ENCODE measurements at places on chromosomes 1 and 21.

GRCh38 chr1:163661391-163661790 lies 339.6 kb downstream of the NUF2 start:
- no peak for DNase-seq

DNA sequence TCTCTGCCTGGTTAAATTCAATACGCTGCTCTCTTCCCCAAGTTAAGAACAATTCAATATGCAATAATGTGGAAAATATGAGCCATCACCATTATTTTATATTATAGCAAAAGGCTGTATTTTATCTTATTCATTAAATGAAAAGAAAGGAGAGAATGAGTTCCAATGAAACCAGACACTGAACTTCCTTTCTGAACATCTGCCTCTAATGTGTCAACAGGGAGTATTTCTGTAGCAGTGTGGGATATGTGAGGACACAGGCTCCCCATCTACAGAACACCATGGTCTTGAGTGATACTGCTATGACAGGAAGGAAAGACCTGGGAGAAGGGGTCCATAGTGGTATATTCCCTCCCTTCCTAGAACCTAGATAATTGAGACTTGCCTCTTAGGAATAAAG lies 46.3 kb downstream of the CASQ2 start:
- no peak for DNase-seq

- no peak for DNase-seq
These were observed 366.7 kb downstream of the HHIPL2 start for GRCh38 chr1:222181191-222181590.

- DNase-seq = no peak
These were observed 1434.5 kb downstream of the KCNT2 start for GRCh38 chr1:195173753-195174152.

DNA sequence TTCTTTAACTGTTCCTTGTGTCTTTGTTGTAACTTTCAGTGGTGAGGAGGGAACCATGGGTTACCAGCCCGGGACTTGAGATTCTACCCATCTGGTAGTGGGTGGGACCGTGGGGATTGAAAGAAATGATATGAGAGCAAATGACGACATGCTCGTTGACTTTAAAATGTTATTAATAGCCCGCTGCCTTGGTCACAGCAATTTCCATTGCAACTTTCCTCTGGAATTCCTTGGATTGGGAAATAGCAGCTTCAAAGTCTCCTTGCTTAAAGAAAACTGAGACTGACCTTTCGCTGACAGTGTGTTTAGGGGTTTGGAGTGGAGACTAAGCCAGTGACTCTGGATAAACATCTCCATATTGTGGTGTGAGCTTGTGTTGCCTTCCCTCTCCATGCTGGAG lies 44.2 kb upstream of the MARK1 start:
- no peak for DNase-seq

DNA sequence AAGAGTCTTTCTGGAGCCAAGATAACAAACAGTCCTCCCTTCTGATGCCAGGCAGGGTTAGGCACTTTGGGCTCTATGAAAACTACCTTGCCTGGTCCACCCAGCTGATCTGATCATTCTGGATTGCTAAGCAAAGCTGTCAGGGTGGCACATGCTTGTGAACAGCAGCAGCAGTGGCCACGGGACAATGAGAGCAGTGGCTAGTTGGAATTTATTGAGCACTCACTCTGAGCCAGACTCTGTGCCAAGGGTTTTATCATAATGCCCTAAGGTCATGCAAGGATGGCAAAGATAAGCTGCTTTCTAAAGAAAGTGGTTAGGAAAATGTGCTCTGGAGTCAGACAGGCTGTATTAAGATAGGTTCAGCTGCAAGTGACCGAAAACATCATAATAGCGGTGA lies 390.4 kb upstream of the VAMP3 start:
- no peak for DNase-seq

- no peak for DNase-seq
These were observed 439.6 kb upstream of the ADAMTS5 start for GRCh38 chr21:27406300-27407009.

GRCh38 chr1:93878501-93878888 lies 511 bp downstream of the DNTTIP2 start:
- DNase-seq = peak; percentile 55

DNA sequence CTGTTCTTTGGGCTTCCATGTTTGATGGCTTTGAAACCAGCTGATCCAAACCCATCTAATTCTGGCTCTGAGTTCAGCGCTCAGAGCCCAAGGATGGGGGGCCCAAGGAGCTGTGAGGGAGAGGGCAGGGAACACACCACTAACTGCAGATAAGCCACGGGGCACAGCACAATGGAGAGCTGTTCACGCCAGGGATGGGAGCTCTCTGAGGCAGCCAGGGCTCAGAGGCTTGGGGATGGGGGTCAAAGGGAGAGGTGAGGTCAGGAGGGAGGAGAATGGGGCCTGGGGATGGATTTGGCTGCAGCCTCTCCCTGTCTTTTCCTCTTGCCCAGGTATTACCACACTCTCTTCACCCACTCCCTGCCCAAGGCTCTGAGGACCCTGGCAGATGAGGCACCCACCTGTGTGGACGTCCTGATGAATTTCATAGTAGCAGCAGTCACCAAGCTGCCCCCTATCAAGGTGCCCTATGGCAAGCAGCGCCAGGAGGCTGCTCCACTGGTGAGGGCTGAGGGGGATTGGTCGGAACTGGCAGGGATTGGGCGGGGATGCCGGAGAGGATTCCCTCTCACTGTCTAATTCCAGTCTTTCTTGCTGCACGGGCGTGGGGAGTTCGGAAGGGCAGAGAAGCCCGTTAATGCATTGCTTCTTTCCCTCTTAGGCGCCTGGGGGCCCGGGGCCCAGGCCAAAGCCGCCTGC lies 11.3 kb downstream of the SLC30A2 start:
- no peak for DNase-seq

DNA sequence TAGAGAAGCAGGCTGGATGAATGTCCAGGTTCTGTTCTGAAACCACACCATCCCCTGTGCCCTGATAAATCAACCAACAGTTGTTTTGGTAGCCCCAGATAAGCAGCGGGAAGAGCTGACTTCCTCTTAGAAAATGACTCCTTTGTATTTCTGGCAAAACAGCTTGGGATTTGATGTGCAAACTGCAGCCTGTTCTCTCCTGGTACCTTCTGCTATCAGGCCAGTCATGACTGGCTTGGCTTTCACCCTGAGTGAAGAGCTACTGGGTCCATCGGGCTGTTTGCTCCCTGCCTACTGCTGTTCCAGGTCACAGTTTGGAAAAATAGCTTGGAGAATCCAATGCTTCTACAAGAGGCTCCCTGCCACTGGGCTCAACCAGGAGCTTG lies 116.8 kb downstream of the DTL start:
- no peak for DNase-seq

DNA sequence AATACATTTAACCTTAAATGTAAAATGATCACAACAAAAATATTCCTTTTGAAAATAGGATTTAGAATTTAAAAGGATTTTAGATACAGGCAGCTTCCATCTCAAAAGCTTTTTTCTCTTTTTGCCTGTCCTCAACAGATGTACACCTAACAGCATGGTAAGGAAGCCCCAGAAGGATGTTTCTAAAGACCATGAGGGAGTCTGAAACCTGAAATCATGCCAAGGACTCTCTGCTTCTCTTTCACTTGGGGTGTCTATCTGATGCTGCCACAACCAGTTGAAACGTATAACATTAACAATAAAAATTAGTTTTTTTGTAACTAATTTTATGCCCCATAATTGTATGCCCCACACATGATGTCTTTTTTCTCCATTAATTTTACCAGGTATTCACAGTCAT lies 5.4 kb upstream of the ZNF281 start:
- no peak for DNase-seq

- DNase-seq = no peak
These were observed 14.1 kb downstream of the ZNF691 start for GRCh38 chr1:42860339-42861013.

DNA sequence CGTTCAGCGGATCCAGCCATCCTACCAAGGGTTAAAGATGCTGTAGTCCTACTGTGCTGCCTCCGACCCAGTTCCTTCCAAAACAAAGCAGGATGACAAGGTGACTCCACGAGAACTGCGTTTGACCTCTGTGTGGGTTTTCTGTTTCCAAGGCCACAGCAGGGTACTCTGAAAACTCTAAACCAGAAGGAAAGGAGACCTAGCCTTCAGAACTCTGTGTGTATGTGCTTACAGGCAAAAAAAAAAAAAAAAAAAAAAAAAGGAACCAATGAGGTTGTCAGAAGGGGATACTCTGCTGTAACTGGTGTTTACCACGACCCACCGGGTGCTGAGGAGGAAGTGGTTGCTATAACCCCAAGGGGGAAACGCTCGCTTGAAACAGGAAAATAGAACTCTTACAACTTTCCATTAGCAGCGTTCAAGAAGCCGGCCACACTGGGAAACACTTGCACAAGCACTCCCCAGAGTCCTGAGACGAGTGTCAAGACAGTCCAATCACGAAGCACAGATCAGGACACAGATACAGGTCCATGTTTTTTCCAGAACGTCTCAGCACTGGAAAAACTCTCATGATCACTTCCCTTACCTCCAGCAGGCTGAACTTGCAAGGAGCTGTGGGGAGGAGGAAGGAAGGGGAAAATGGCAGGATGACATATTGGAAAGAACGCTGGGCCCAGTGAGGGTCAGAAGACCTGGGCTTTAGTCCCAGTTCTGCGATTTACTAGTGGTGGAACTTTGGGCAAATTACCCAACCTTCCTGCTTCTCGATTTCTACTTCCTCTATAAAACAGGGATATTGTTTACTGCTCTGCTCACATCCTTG lies 64.0 kb downstream of the ITPKB start:
- DNase-seq = peak; percentile 55
